ENCODE measurements at places on chromosomes 11 and 22.

DNA sequence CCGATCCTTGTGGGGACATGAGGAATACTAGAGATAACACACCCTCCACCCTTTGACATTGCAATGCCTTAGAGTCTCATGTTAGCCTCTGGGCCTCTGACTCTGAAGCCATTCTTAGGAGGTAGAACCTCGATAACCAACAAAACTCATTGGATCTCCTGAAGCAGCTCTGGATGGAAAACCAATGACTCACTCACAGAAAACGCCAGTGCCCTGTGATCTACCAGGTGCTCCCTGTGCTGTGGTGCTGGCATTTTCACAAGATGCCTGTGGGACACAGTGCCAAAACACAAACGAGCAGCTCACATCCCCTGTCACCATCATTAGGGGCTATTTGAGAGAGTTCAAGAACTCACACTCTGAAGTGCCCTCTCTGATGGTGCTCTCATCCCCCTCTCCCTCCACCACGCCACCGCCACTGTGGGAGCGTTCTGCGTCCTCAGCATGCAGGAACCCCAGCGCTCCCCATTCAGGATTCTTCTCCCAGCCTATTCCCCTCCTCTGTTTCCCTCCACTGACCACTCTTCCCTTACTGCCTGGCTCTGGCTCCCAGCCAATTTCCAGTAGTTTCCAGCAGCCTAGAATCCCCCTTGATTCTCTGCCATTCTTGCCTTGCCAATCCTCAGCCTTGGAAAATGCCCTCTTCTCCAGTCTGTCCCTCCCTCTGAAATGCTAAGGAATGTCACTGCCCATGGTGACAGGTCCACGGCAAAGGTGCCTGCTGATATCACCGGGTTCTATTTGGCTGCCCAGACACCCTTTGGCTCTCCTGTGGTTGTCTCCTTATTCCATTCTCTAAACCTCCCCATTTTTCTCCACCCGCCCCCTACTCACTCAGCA is 4.7 kb upstream of the POLD4 start:
- no peak for DNase-seq

DNA sequence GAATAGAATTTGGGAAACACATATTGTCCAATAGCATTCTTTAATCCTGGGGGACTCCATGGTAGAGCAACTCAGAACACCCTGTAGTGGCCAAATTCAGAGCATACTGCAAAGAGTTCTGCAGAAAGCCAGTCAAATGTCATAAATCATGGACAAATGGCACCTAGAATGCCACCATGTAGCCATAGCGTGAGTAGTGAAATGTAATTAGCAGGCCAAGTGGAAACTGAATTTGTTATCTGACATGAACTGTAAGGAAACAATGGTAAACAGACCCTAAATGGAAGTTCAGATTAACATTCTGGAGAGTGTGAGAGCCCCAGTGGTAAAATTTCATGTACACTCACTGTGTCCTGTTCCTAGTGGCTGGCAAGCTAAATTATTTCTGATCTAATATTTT is 7.0 kb upstream of the PRSS23 start:
- DNase-seq: no peak

DNA sequence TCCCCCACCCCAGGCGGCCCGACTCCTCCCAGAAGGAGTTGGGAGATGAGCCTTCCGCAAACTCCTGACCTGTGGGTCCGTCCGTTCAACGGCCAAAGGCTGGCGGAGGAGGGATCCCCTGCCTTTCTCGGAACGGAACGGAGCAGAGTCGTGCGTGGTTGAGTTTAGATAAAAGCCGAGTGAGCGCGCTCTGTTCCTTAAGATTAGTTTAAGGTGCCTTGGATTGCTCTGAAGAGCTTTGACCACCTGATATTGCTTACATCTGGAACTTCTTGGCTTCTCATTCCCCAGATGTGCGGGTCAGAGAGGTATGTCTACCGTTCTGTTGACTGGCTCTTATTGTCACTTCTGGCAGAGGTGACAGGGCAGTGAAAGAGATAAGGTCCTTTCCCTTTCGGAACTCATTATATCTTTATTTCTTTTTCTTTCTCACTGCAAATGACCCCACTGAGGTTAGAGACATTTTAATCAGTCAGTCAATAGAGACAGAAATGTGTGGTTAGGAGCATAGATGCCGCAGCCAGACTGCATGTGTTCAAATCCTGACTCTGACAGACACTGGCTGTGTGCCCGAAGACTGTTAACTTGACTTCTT is at the start of gene TRIM6:
Gene TRIM6 (plus strand): TSS at position 31 of the 595 bp plus-strand sequence. CDS start 261 bp downstream, at position 292.
- no peak for DNase-seq

GRCh38 chr11:55661901-55662300 is at the start of gene OR4C6:
Gene OR4C6, plus strand, starts transcription at chr11:55662201. Its CDS starts 2,966 bp downstream, at chr11:55665167.
- no peak for DNase-seq

- no peak for DNase-seq
Measured at GRCh38 chr11:83206221-83206620, 12.7 kb downstream of the ANKRD42 start.

DNA sequence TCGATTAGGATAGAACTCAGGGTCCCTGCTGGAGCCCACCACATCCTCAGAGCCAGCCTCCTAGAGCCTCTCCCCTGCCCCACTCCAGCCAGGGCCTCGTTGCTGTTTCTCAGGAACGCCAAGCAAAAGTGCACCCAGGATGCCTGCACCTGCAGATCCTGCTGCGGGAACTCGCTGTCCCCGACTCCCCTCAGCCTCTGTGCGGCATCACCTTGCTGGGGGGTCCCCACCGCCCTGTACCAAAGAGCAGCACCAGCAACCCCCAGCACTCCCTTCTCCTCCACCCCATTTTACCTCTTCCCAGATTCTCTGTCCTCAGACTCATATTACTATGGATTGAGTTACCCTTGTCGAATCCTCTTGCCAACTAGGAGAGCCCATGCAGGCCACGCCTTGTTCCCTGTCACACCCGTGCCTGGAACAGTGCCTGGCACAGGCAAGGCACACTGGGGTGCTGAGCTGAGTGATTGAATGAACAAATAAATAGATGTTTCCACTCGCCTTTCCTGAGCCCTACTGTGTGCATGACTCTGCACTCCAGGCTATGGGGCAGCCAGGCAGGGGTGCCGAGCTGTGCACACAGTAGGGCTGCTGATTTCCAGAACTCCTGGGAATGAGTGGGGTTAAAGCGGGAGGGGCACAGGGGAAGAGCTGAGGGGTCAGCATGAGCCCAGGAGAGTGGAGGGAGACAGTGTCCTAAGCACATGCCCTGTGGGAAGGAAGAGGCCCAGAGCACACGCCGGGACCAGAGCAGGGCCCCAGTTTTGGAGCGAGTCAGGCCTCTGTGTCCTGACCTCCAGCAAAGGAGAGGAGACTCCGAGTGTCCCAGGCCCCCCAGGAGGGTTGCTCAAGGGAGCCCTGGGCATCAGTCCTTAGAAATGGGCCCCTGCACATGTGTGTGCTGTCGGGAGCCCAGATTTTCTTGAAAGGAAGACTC is 44.3 kb downstream of the LINC01488 start:
- DNase-seq: no peak

DNA sequence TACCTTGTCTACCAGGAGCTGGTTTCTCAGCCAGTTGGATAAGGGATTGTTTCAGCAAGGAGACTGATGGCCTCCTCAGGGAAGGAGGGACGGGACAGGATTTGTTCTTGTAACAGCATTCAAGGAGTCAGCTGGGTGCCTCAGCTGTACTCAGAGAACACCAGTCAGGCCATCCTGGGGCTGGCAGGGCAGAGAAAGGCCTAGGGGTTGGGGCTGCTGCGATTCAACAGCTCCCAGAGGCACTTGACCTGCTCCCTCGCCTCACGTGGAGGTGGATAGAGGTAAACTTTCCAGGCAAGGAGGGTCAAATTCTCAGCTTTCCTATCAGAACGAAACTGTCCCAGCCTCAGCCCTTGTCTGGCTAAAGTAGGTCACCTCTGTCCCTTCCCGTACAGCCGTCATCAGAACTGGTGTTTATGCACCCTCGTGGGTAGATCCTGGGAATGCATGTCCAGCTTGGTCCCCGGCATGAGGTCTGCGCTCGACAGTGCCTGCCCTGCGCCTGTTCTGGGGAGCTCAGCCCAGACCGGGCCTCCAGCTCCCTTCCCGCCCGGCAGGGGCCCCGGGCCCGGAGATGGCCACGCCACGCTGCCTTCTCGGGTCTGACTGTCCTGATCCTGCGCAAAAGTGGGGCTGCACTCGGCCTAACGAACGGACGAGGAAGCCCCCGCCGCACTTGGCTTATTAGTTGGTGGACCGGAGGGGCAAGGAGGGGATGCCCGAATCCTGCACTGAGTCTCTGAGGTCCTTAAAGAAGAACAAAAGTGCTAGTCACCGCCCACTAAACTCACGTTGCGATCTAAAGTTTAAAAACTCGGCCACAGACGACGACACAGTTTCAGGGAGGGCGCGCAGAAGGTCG is 762 bp upstream of the CCDC134 start:
- DNase-seq: no peak

GRCh38 chr22:34998921-34999320 is 67.0 kb upstream of the ISX start:
- DNase-seq: no peak

GRCh38 chr22:31969789-31970489 is 25.6 kb downstream of the YWHAH start:
- DNase-seq: peak; percentile 47

DNA sequence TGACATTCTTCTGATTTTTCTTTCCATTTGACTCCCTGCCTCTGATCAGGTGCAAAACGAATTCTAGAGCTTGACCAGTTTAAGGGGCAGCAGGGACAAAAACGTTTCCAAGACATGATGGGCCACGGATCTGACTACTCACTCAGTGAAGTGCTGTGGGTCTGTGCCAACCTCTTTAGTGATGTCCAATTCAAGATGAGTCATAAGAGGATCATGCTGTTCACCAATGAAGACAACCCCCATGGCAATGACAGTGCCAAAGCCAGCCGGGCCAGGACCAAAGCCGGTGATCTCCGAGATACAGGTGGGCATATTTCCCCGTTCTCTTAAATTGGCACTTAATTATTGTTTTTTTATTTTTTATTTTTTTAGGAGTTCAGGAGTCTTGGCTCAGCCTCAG is 15.4 kb downstream of the XRCC6 start:
- DNase-seq: no peak

DNA sequence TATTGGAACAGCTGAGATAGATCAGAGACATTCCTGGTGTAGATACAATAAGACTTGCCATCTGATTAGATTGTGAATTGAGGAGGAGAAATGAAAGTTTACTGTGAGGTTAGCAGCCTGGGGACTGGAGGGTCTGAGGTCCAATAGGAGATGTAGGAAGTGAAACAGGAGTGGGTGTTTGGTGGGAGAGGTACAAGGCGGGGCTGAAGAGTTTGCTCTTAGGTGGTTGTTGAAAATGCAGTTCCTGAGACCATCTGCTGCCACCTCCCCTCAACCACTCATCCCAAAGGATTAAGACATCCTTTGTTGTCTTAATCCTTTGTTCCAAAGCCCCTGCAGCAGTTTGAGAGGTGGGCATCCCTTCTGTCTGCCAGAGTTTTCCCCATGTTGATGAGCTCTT is 14.8 kb downstream of the PIWIL4 start:
- no peak for DNase-seq

DNA sequence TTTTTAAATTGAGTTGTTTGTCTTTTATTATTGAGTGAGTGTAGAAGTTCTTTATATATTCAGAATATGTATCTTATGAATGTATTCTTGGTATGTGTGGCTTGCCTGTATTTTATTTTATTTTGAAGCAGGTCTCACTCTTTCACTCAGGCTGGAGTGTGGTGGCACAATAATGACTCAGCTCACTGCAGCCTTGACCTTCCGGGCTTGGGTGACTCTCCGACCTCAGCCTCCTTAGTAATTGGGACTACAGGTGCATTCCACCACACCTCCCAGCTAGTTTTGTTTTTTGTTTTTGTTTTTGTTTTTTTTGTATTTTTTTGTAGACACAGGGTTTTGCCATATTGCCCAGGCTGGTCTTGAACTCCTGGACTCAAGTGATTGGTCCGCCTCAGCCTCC is 24.5 kb upstream of the MPPED2 start:
- DNase-seq: no peak

DNA sequence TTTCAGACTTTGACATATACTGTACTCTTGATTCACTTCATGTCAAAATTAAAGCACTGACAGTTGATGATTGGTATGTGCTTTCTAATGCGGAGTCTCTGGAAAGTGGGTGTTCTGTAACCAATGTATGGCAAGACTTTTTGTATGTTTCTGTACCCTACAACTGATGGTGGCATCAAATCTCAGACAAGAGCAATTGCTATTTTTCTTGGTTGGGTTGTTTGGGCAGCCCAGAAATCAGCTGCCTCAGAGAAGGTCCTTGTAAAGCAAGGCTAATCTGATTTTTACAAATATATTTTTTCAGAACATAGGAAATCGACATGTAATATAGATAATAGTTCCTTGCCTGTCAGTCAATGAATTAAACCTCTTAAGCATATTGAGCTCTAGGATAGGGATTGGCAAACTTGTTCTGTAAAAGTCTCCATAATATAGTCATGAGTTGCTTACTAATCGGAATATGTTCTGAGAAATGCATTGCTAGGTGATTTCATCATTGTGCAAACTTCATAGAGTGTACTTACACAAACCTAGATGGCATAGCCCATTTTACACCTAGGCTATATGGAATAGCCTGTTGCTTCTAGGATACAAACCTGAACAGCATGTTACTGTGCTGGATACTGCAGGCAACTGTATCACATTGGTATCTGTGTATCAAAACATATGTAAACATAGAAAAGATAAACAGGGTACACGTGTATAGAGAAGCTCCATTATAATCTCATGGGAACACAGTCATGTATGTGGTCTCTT is 10.2 kb upstream of the OOSP4A start:
- DNase-seq: no peak

DNA sequence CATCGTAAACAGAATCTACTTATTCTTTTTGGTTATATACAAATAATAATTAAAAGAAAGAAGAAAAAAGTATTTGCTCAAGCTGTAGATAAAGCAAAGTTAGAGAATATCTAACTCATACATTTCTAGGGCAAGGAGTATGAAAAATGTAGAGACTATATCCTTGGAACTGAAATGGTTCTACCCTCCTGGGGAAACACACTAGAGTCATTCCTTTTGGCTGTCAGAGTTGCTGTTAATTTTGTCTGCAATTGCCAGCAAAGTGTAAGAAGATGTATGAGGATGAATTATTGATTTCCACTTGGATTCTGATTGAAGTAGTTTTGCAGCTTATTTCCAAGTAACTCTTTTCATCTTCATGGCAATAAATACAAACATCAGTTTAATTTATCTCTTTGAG is 69.1 kb downstream of the SLC17A6 start:
- no peak for DNase-seq

Data from effector CD4-positive, alpha-beta T cell (primary cell).